ENCODE measurements at places on chromosomes 13 and 19.

DNA sequence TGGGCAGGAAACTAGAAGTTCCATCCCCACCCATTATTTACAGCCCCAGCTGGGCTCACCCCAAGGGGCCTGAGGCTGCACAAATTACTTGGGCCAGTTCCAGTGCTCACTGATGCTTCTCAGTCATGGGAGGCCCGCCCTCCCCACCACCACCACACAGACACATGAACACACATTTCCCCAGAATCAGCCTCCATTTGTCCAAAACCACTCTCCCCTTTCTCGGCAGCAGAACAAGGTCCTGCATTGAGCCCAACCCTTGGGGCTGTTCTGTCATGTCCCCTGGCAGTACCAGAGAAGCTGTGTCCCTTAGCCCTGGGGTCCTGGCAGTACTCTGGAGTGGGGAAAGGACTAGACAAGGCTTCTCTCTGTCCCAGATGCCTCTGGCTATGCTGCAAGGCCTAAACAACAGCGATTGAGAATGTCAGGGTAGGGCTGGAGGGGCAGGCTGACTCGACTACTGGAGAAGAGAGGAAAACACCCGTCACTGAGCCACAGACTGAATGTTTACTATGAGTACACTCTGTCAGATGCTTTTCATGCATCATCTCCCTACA lies 21.8 kb downstream of the SAMD4B start:
- DNase-seq, result peak; percentile 66

GRCh38 chr13:51419001-51419636 lies 33.7 kb downstream of the INTS6 start:
- no peak for DNase-seq

GRCh38 chr19:4345342-4346019 lies 2.1 kb downstream of the MPND start:
- no peak for DNase-seq

DNA sequence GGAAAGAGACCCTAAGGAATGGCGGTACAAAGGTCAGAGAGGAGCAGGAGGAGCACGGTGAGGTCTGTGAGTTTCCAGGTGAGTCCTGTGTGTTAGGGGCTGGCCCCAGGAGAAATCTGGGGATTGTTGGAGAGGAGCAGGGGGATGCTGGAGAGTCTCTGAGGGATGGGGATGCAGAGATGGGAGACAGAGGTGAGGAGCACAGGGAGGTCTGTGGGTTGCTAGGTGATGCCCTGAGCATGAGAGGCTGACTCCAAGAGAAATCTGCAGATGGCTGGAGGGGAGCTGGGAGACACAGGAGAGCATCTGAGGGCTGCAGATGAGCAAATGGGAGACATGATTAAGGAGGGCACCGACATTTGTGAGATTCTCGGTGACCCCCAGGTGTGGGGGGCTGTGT lies 4.1 kb upstream of the ZNF229 start:
- no peak for DNase-seq

DNA sequence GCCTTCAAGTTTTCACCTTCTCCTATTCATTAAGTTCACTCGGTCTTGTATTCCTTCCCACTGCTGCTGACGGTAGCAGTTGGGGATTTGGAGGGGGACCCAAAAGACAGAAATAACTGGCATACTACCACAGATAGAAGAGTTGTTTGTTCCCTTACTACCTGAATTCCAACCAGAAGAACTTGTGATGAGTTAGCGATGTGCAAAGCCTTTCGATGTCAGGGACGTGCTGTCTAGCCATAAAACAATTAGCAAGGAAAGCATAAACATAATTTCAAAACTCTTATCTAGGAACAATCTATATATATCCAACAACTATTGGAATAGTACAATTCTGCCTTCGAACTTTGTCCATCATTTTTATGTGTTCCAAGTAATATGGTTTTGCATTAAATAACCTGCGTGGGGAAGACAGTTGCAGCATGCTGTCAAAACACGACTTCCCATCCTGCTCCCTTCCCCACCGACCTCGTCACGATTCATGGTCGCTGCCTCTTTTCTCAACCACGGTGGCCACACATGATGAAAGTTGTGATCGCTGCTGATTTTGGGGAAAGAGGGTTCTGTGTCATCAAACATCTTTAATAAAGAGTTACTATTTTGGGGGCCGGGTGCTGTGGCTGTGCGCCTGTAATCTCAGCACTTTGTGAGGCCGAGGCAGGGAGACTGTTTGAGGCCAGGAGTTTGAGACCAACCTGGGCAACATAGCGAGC lies 3.8 kb upstream of the SLC7A9 start:
- no peak for DNase-seq

GRCh38 chr19:4064149-4064495 lies 2.6 kb downstream of the ZBTB7A start:
- no peak for DNase-seq

- DNase-seq, result no peak
Measured at GRCh38 chr13:60108589-60108988, 55.1 kb downstream of the DIAPH3 start.

- no peak for DNase-seq
Measured at GRCh38 chr13:89748716-89749115, 1598.8 kb upstream of the MIR17HG start.

DNA sequence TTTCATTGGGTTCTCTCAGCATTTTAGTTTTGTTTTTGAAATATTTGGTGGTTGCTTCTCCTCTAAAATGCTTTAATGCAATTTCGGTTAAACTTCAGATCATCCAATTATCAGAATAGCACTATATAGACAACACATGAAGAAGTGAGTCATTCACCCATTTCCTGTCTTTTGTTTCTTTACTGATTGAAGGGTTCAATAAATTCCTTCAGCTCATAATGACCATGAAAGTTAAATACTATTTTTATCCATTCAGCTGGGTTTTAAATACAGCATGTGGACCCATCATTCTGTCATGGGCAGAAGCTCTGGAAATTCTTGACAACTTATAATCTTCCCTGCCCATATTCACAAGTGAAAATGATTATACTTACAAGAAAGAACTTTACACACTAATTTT lies 187.2 kb downstream of the ITGBL1 start:
- no peak for DNase-seq

DNA sequence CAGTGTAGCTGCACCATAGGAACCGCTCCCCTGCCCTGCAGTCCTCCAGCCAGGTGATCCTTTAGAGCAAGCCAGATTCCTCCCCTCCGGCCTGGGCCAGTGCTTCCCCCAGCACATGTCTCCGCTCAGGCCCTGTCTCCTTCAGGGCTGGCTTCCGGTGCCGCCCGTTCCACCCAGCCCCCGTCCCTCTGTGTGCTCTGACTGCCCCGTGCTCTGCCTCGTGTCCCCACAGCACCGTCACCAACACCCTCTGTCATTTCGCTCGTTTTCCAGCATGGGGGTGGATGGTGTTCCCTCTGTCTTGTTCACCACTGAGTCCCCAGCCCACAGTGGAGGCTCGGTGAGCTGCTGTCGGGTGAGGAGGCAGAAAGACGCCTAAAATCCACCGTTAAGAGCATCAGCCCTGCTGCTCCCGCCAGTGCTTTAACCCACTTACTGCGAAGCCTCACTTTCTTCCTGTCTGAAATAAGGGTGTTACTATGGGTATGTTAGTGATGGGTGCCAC lies 54.5 kb downstream of the TSSK6 start:
- peak; percentile 37 for DNase-seq

DNA sequence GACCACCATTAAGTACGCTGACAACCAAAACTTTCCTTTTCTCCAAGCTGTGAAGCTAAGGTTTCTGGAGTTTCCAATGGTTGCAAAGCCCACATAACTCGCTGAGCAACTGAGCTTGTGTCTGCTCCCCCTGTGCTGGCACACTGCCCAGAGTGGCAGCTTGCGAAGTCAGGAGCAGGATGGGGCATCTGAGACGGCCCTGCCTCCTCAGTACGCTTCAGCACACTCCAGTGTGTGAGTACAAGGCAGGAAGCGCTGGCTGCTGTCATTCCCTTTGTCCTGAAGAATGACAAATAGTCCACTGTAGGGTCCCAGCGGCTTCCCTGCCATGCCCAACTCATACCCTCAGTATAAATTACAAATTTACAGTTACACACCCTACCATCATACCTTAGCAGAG lies 51.5 kb downstream of the SKA3 start:
- peak; percentile 73 for DNase-seq

DNA sequence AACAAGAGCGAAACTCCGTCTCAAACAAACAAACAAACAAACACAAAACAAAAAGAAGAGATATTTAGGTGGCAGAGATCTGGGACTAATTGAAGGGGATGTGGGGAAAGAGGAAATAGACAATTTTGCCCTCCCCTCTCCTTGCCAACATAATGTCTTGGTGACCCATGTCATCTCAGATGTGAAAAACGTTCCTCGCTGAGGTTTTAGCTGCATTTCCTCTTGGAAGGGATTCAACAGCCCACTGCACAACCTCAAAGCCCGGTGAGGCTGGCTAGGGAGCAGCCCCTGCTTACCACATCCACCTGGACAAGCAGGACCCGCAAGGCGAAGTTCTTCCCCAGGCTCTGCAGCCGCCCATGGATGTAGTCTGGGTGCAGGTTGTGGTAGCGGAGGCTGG lies 4.9 kb downstream of the ERCC1 start:
- no peak for DNase-seq

DNA sequence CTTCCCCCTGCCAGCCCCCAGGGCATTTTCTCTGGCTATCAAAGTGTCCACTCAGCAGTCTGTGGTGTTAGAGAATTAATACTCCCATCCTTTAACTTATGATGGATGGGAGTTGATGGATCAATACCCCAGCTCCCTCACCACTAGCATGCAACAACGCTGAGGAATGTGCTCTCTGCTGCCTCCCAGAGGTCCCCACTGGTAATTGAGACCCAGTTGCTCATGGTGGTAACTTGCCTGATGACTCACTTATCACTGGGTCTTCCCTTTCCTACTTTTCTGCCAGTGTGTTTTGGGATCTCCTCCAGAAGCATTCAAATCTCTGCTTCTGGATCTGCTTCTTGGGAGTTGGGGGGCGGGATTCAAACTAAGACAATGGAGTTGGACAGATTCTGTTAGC lies 20.3 kb upstream of the CACNA1A start:
- DNase-seq, result peak; percentile 10

DNA sequence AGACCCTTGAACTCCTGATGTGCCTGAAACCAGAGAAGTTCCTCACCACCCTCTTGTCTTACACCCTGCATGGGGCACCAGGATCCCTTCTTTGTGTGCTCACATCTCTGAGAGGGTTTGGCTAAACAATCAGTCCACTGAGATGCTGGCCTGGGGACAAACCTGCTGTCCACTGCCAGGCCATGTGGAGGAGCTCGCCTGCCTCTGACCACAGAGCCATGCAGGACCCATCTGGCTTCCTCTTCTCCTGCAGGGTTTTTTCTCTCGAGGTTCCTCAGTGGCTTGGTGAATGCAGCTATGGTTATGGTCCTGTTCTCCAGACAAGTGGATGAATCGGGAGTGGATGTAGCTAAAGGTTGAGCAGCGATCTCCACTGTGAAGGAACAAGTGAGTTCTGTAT lies 49.1 kb upstream of the MEDAG start:
- no peak for DNase-seq

DNA sequence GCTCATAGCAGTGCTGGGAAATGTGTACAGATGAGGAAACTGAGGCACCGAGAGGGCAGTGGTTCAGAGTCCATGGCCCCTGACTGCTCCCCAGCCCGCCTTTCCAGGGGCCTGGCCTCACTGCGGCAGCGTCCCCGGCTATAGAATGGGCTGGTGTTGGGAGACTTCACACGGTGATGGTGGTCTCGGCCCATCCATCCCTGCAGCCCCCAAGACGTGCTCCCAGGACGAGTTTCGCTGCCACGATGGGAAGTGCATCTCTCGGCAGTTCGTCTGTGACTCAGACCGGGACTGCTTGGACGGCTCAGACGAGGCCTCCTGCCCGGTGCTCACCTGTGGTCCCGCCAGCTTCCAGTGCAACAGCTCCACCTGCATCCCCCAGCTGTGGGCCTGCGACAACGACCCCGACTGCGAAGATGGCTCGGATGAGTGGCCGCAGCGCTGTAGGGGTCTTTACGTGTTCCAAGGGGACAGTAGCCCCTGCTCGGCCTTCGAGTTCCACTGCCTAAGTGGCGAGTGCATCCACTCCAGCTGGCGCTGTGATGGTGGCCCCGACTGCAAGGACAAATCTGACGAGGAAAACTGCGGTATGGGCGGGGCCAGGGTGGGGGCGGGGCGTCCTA lies 15.9 kb downstream of the LDLR start:
- no peak for DNase-seq

DNA sequence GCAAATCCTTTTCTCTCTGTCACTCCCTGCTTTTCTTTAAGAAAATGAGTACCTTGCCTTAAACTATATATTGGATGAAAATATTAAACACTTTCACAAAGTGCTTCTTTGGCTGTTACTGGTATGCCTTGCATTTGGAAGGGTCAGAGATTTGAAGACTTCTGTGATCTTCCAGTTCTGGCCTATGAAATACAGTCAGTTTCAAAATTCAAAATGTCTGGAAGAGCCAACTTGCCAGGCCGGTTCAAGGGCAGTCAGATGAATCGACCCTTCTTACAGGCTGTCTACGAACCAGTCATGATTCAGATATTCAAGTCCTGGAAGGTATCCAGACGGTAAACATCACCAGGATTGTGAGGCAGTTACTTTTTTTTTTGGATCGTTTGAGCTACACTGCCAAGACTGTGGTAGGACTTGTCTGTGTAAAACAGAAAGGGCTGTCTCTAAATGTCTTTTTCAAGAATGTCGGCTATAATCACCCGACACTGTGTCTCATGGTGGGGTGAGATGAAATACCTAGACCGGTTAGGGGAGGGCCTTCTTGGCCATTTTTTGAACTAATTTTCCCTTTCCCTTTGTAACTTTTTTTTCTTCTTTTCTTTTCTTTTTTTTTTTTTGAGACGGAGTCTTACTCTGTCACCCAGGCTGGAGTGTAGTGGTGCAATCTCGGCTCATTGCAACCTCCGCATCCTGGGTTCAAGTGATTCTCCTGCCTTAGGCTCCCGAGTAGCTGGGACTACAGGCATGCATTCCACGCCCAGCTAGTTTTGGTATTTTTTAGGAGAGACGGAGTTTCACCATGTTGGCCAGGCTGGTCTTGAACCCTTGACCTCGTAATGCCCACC lies 11.2 kb downstream of the ACTN4 start:
- DNase-seq, result peak; percentile 100

DNA sequence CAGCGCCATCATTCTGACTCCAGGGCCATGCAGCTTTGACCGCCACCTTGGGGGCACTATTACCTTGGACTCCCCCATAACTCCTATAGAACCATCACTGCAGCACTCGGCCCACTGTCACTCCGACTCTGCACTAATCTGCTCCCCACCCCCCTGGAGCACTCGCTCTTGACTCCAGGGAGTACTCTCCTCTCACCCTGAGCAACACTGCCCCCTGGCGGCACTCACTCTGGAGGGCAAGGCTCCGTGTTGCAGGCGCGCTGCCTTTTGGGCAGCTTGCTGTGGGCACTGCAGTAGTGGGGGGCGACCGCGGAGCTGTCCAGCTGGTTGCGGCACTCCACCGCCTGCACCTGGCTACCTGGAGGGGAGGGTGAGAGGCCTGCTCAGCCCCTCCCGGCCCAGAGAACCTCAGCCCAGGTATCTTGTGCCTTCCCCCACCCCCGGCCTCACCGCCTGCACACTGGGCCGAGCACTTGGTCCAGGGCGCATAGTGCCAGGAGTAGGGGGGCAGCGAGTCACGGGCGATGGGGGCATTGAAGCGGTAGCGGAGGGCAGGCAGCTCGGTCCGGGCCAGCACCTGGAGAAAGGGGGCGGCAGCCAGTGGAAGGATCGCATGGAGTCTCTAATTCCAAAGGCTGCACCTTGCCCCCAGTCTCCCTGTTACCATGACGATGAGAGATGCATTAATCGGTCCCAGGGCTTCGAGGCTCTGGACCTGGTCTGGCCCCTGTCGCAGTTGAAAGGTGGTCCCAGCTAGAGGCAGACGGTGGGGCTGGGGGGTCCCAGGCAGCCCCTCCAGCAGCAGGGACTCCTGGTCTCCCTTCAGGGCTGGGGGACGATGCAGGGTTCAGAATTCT lies 8.9 kb upstream of the MYO1F start:
- peak; percentile 31 for DNase-seq

GRCh38 chr13:112143046-112143752 lies 76.2 kb downstream of the SOX1 start:
- no peak for DNase-seq
